ENCODE measurements at places on chromosomes 16 and 17.
A peak's percentile ranks its signal among the peaks of the same experiment; 100 is the strongest.

- DNase-seq: no peak
Measured at GRCh38 chr16:88102597-88102996, 151.4 kb downstream of the BANP start.

DNA sequence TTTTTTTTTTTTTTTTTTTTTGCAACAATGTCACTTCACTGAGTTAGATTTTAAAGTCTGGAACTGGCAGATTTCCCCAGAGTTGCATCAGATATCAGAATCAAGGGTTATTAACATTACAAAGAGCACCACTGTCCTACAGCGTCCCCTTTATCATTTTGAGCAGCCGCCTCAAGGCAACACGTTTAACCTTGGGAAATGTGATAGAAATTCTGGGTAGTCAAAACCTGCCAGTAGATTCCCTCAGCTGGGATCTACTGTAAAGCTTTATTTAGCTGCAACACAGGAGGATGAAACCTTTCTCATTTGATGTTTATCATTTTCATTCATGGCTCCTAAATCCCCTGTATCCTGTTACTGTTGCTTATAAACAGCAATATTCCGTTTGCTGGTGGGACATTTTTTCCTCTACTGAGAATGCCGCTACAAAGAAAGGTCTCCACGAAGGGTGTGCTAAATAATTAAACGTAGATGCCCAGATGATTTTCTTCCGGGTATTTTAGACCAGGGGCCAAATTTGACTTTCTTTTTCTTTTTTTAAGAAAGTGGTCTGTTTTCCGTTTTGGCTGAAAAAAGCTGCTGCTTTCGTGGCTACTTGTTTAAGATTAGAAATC, 436.1 kb upstream of the GOT2 start:
- DNase-seq: no peak

DNA sequence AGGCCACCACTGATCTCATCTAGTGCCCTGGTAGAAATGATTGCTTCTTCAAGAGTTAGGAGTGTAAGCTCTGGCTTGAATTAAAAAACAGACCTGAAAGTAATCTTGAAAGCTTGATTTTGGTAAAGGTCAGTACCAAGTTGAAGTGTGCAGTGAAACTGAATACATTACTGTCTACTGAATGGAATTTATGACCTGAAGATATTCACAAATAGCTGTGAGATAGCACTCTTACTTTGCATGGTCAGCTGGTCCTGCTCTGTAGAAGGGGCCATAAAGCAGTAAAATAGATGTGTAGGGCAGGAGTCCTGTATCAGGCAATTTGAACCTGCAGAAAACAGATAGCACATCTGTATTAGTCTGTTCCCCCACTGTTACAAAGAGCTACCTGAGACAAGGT, 78.6 kb downstream of the MYH13 start:
- DNase-seq: no peak

DNA sequence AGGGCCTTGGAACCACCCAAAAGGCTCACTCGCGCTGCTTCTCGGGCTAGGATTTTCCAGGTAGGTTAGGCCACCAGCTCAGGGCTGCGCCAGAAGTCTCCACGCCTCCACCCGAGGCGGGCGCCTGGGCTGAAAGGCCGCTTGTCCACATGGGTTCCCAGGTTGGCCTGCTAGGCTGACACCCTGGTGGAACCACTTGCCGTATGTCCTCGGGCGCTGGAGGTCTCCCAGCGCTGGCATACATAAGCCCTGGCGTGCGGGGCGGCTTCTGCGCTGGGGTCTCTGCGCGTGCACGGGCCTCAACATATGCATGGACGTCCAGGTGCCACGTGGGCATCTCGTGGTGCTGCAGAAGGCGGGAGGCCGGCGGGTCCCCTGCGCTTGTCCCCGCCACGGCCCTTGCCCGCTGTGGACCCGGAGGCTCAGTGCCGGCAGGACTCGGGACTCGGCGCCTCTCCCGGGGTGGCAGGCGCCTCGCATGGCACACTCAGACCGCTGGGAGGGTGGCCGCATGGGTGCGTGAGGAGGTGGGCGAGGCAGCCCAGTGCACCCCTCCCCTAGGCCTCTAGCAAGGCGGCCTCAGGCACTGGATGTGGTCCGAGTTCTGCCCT, 47.2 kb upstream of the ZNF629 start:
- no peak for DNase-seq

DNA sequence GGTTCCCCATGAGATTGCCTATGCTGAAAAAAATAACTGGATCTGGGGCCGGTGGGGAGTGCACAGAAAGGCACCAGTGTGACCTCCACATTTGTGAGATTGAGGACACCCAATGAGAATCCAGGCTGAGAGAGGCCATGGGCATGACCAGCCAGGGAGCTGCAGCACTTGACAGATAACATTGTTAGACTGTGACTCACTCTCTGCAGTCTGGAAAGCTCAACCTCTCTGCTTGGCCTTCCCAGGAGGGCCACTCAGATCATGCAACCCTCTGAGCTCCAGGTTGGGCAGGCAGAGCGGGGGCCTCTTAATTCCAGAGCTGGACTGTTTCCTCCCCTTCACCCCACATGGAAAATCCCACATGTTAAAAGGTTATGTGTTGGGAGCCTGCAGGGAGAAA, 30.1 kb downstream of the FZD2 start:
- no peak for DNase-seq

DNA sequence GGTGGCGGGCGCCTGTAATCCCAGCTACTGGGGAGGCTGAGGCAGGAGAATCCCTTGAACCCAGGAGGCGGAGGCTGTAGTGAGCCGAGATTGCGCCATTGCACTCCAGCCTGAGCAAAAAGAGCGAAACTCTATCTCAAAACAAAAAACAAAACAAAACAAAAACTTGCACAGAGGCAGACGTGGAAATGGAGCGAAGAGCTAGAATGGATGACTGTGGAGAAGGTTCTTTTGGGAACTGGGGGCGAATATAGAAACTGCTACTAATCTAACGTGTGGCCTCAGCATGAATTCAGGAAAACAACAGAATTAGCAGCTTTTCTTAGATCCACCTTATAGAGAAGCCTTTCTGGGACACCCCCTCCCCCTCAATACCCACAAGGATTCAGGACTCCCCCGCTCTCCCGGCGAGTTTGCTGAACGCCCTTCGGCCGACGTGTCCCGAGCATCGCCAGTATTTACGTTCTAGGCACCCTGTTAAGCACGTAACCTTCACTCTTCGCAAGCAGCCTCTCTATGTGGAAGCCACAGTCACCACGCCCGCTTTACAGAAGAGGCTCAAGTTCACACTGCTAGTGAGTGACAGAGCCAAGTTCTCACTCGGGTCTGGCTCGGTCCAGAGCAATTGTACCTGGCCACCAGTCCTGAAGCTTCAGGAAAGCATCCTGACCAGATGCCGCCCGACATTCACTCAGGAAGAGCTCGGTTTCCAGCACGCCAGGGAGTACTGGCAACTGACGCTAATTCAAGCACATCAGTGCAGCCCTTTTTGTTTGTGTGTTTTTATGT, 13.3 kb upstream of the ABR start:
- DNase-seq: no peak

DNA sequence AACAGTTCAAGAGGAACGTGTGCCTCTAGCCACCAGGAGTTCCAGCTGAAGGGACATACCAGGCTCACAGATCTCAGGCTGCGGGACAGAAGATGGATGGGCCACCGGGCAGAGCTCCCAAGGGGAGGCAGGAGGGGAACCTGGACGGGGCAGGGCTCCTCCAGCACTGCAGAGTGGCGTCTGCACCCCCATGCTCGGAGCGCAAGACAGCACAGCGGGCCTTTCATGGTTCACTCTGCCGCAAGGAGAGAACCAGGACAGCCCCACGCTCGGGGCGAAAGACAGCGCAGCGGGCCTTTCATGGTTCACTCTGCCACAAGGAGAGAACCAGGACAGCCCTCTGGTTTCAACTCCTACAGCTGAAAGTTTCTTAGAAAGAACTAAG, 20.6 kb downstream of the SLC38A10 start:
- no peak for DNase-seq

DNA sequence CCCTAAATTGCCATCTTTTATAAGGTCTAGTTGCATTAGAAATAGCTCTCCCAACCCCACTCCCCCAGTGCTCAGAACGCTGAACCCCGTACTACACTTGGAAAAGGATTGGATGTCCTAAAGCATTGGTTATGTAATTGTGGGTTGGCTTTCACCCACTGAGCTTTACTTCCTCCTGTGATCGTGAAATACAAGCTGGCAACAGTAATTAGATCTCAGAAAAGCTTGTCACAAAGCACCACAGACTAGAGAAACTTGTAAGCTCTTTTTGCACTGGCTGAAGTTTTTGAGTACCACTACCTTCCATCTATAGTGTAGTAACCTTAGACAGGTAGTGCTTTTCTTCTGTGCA, 54.4 kb downstream of the SIAH1 start:
- no peak for DNase-seq

- no peak for DNase-seq
Measured at GRCh38 chr16:26220894-26221293, 529.1 kb downstream of the HS3ST4 start.

DNA sequence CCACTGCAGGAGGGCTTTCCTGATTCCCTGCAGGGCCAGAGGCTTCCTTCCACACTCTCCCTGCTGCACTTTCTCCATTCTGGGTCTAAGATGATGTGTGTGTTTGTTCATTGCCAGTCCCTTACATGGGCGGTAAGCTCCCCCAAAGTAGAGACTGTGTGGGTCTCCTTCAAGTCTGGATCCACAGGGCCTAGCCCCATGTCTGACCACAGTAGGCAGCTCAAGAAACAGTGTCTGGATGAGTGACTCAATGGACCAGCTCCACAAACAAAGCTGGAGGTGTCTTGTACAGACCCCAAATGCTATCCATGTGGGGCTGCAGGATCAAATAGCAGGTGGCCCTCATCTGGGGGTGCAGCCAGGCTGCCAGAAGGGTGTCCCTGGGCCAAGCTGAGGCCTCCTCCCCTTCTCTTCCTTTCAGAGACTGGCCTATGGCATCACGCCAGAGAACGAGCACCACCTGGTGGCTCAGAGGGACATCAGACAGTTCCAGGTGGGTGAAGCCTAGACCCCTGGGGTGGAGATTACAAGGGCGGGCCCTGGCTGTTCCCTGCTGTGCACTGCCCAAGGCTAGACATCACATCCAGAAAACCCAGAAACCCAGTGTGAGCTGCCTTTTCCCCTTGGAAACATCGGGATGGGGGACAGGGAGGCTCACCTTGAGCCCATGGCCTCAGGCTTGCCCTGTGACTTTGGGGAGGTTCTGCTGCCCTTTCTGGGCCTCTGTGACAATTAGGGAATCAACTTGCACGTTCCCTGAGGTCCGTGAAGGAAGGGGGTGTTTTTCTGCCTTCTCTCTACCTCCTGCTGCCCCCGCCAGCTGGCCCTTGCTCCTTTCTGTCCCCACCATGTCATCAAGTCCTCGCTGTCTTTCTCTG, 45.9 kb downstream of the SLC6A2 start:
- no peak for DNase-seq

DNA sequence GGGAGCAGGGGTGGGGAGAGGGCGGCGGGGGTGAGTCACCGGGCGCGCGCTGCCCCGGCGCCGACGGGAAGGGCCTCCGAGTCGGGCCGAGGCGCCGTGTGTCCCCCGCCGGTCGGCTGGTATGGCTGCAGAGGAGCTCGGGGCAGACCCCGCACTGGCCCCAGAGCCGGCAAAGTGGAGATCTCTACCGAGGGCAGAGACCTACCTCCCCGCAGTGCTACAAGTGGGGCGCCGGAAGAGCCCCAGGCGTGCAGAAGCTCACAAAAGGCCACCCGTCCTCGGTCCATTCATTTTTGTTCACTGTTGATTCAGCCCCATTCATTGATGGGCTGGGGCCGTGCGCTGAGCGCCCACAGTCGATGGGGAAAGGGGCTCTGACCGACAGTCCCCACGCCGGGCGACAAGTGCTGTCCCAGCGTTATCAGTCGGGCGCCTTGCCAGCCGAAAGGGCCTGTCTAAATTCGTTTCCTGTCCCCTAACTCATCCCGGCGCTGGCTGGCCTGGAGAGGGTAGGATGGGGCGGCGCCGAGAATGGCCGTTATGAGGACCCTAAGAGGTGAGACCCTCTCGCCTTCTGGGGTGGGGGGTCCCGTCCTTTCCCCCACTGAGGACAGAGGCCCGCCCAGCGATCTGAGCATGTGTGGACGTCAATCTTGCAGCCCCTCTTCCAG, 709 bp upstream of the ENO3 start:
- no peak for DNase-seq

- peak; percentile 34 for DNase-seq
Measured at GRCh38 chr17:76384222-76384986, at the start of gene SPHK1. TSS of gene SPHK1 (plus strand) at chr17:76384609. CDS start at chr17:76385645, 1,036 bp downstream.

- no peak for DNase-seq
Measured at GRCh38 chr16:24135624-24136565, 120.2 kb upstream of the CACNG3 start.

DNA sequence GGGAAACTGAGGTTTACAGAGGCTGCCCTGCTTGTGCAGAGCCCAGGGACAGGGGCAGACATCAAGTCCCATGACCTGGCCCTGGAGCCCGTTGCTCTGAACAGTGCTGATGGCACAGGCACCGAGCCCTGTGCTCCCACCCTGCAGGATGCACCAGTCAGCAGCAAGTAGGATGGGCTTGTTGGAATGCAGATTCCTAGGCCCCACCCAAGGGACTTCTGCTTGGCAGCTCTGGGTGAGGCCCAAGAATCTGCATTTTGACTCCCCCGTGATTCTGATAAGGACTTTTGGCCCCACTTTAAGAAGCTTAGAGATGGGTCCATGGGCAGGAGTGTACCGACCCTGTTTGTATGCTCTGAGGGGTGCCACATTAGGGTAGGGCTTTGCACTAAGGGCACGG, 23.3 kb downstream of the LASP1 start:
- no peak for DNase-seq

DNA sequence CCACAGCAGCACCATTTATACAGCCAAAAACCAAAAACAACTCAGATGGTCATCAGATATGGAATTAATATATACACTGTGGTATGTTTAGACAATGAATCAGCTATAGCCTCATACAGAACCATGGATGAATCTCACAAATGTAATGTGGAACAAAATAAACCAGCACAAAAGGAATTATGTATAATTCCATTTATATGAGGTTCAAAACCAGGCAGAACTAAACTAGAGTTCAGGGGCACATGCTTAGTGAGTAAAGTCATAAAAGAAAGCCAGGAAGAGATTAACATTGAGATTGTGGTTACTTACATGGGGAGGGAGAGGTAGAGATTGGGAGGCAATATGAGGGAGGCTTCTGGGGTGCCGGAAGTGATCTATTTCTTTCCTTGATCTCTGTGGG, 231.1 kb downstream of the COPRS start:
- no peak for DNase-seq

- DNase-seq: no peak
Measured at GRCh38 chr17:15119968-15120367, 145.2 kb downstream of the PMP22 start.

DNA sequence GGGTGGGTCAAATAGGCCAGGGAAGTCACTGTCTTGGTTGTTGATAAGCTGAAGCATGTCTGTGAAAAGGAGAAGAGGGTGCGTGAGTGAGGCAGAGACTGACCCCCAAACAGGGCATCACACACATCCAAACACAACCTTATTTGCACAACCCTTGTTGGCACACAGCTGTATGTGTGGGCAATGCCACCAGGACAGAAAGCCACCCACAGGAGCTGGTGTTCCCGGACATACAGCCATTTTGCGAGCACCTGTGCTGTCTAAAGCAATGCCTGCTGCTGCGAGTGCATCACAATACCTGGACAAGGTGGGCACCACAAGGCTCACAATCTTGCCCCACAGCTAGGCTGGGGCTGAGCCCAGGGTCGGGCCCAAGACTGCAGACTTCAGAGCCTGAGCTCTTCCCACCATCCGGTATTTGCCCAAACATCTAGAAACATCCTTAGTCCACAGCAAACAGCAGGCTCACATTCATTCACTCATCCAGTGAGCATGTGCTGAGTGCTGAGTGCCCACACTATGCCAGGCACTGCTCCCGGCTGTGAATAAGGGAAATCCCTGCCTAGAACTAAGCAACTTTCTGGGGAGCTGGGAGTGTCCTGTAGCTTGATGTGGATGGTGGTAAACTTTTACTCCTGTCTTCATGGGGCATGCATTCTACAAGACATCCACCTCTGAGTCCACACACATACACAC, 16.2 kb downstream of the SREBF1 start:
- no peak for DNase-seq
